ENCODE measurements at places on chromosomes 5 and 9. TPM values are rescaled to one million over a fixed set of nuclear protein-coding genes. Genes with fewer than 3 reads are reported as not detected.
A peak's percentile ranks its signal among the peaks of the same experiment; 100 is the strongest.

The KCNV2 gene
- not detected for polyA plus RNA-seq

The FOXD4L3 gene
- polyA plus RNA-seq: not detected

GRCh38 chr9:98545021-98545420 lies 163.7 kb downstream of the GABBR2 start:
- DNase-seq: no peak
- no peak overlapping the region for H3K27ac ChIP-seq
- no peak overlapping the region for H3K4me3 ChIP-seq

DNA sequence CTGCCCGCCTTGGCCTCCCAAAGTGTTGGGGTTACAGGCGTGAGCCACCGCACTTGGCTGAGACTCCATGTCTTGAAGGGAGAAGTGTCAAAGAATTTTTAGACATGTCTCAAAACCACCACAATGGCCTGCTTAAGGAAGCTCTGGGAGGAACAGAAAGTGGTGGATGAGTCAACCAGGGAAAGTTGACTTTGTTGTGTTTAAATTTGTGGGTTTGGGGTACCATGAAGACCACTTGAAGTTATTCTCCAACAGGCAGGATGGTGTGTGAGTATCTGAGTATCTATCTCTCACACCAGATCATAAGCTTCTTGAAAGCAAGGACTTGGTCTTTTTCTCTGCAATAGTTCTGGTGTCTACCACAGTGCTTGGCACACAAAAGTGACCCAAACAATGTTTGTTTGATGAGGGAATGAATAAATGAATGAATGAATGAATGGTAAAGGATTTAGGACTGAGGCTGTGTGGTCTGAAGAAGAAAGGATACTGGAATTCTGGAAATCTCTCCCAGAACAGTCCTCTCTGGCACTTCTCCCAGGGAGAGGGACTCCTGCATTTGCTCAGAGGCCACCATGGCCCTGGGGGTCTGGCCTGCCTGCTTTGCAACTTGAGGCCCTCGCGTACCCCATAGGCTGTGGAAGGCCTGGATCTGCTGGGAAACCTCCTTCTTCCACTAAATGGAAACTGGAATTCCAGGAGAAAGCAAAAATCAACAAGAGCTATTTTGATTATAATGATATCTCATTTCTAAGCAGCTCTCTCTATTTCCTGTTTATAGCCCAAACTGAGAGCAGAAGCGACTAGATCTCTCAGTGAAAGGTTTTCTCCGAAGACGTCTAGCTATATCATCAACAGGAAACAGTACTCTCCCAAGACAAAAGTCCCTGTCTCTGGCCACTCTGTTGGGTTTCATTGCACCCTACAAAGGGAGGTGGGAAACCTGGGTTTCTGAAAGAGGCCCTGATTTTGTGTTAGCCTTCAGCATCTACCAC lies 187.9 kb downstream of the PALM2AKAP2 start:
- H3K36me3 ChIP-seq: no peaks in the 10 kb centered on the region
- peak overlapping the region; percentile 98 for H3K27ac ChIP-seq
- H3K4me1 ChIP-seq: peaks cover 95% of the 10 kb centered on the region
- DNase-seq: peak; percentile 45
- no peaks in the 10 kb centered on the region for H3K27me3 ChIP-seq

GRCh38 chr5:116370149-116370548 lies 204.5 kb downstream of the SEMA6A start:
- H3K4me1 ChIP-seq: no peaks in the 10 kb centered on the region
- H3K4me3 ChIP-seq: no peak overlapping the region
- H3K27me3 ChIP-seq: no peaks in the 10 kb centered on the region

The HSPA9 gene
- 102 TPM for polyA plus RNA-seq

The ZDHHC11 gene
- not detected for polyA plus RNA-seq

- no peaks in the 10 kb centered on the region for H3K4me1 ChIP-seq
- no peak overlapping the region for H3K27ac ChIP-seq
- no peaks in the 10 kb centered on the region for H3K27me3 ChIP-seq
- DNase-seq: no peak
Measured at GRCh38 chr5:41410737-41411136, 99.7 kb downstream of the PLCXD3 start.

- no peak overlapping the region for H3K27ac ChIP-seq
- DNase-seq: no peak
- H3K4me1 ChIP-seq: peaks cover 17% of the 10 kb centered on the region
- H3K4me3 ChIP-seq: no peak overlapping the region
- no peaks in the 10 kb centered on the region for H3K27me3 ChIP-seq
- H3K36me3 ChIP-seq: peaks cover 43% of the 10 kb centered on the region
Measured at GRCh38 chr5:180281706-180282105, 10.2 kb downstream of the MAPK9 start.

DNA sequence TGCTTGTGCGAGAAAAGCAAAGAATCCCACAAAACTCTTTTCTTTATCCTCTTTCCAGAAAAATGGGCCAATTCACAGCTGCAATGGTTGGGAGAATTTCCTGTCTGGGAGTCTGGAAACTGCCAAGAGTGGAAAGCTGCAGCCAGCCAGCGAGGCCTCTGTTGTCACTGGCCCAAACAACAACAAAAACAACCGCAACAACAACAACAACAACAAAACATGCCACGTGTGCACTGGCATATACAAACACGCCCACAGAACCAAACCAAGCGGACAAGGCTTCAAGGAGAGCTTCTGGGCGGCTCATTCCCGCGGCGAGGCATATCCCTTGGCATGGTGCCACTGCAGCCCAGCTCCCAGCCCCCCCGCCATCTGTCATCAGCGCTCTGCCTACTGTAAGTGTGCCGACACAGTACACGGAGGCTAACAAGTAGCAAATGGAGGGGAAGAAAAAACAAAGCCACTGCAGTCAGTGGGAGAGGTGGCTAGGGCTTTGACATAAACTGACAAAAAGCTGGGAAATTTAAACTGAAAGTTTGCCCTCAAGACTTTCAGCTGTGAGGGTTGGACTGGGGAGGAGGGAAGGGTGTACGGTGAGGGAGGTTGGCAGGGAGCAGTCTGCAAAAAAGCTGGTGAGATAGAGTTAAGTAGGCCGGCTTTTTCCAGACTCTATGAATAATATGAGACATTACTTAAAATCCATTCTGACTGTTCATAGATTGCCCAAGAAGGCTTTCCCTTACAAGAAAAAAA lies 165.0 kb upstream of the ZNF462 start:
- H3K27me3 ChIP-seq: no peaks in the 10 kb centered on the region
- H3K4me3 ChIP-seq: no peak overlapping the region
- no peak for DNase-seq

GRCh38 chr9:6307551-6308096 lies 20.6 kb upstream of the TPD52L3 start:
- H3K27me3 ChIP-seq: peaks cover 19% of the 10 kb centered on the region
- no peak for DNase-seq
- no peak overlapping the region for H3K4me3 ChIP-seq
- H3K4me1 ChIP-seq: no peaks in the 10 kb centered on the region

The KCTD16 gene
- polyA plus RNA-seq: not detected

- no peaks in the 10 kb centered on the region for H3K27me3 ChIP-seq
- DNase-seq: peak; percentile 32
- H3K36me3 ChIP-seq: peaks cover 24% of the 10 kb centered on the region
- H3K27ac ChIP-seq: peak overlapping the region; percentile 97
- peak overlapping the region; percentile 92 for H3K4me3 ChIP-seq
Measured at GRCh38 chr5:158819095-158819494, 280.6 kb downstream of the EBF1 start.

DNA sequence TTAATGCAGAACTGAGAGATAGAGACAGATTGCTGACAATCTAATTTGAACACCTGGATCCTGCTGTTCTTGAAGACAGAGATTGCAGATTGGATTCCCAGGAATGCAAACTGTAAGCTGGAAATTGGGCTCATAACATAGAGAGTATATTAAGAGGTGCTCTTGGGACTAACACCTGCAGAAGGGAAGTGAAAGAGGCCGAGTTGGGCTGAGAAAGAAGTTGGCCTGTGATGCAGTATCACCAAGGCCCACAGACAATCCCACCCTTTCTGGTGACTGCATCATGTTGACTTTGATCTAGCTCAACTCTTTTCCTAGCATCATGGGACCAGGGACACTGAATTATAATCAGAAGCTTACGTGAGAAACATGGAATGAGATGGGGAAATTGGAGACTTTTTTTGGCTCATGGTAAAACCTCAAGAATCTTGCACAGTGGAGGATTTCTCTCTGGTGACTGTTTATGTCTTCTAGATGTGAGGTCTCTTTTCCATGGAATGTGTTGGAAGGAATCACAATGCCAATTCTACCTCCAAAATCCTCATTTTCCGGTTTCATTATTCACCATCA lies 36.5 kb upstream of the NUDT12 start:
- H3K27me3 ChIP-seq: no peaks in the 10 kb centered on the region
- no peak for DNase-seq
- H3K4me3 ChIP-seq: no peak overlapping the region

DNA sequence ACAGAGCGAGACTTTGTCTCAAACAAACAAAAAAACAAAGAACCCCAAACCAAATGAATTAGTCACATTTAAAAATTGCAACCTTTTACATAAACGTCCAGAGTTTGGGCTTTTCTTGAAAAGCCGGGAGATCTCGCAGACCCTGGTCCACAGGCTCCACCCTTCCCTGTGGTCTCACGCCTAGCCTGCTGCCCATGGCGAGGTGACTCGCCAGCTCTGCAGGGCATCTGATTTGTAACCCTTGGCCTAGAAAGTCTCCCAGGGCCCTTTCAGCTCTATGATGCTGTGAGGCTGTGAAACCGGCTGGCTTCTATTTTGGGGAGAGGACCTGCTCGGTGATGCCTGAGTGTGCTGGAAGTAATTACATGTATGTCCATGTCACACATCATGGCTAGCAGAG lies 44.7 kb upstream of the PHYKPL start:
- H3K27ac ChIP-seq: no peak overlapping the region
- peaks cover 5% of the 10 kb centered on the region for H3K36me3 ChIP-seq
- no peak for DNase-seq
- peaks cover 9% of the 10 kb centered on the region for H3K4me1 ChIP-seq
- H3K4me3 ChIP-seq: no peak overlapping the region
- peaks cover 38% of the 10 kb centered on the region for H3K27me3 ChIP-seq

DNA sequence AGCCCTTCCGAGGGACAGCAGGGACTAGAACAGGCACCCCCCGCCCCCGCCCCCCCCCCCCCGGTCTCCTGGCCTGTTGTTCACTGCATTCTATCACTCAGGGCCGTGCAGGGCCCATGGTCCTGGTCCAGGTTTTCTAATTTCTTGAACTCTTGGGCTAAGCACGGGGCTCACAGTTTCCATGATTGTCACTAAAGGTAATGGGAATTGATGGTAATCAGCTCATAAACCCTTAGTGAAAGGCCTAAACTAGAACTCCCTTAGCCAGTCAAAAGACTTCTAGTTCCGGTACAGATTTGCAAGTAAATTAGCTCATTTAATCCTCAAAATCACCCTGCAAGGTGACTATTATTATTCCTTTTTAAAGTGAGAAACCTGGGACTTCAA lies 14.7 kb upstream of the PWWP2A start:
- H3K4me3 ChIP-seq: no peak overlapping the region
- H3K27ac ChIP-seq: no peak overlapping the region
- DNase-seq: no peak
- peaks cover 4% of the 10 kb centered on the region for H3K27me3 ChIP-seq

GRCh38 chr9:129235931-129236331 lies 57.9 kb upstream of the IER5L start:
- H3K4me3 ChIP-seq: no peak overlapping the region
- no peak overlapping the region for H3K27ac ChIP-seq
- peaks cover 9% of the 10 kb centered on the region for H3K4me1 ChIP-seq
- no peak for DNase-seq
- H3K27me3 ChIP-seq: peaks cover 39% of the 10 kb centered on the region

DNA sequence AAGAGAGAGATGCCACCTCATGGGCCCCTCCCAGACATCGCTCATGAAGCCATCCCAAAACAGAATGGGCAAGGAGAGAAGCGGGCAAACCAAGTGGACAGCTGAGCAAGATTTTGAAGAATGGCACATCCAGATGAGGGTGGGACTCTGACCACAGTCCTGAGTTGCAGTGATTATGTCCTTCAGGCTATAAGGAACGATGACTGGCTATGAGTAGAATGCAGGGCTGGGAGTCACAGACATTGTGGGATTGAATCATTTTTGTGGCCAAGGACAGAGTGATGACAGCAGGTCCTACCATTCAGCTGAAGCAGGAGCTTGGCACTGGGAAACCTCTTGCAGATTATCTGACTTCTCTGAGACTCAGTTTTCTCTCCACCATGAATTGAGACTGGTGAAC lies 245.7 kb upstream of the SLC30A5 start:
- peaks cover 8% of the 10 kb centered on the region for H3K36me3 ChIP-seq
- H3K27me3 ChIP-seq: peaks cover 4% of the 10 kb centered on the region
- H3K4me1 ChIP-seq: peaks cover 4% of the 10 kb centered on the region

- H3K4me1 ChIP-seq: no peaks in the 10 kb centered on the region
- no peaks in the 10 kb centered on the region for H3K36me3 ChIP-seq
- no peak overlapping the region for H3K27ac ChIP-seq
- no peak for DNase-seq
- H3K4me3 ChIP-seq: no peak overlapping the region
Measured at GRCh38 chr5:29017501-29017900, 1979.1 kb upstream of the CDH9 start.

GRCh38 chr9:4820168-4820567 lies 27.4 kb downstream of the RCL1 start:
- H3K27me3 ChIP-seq: no peaks in the 10 kb centered on the region
- DNase-seq: no peak
- H3K27ac ChIP-seq: no peak overlapping the region
- peaks cover 7% of the 10 kb centered on the region for H3K36me3 ChIP-seq

GRCh38 chr9:90301277-90301653 lies 341.4 kb downstream of the DIRAS2 start:
- no peak for DNase-seq
- H3K27me3 ChIP-seq: peaks cover 55% of the 10 kb centered on the region
- H3K36me3 ChIP-seq: no peaks in the 10 kb centered on the region
- no peaks in the 10 kb centered on the region for H3K4me1 ChIP-seq

Data from naive B cell (primary cell).